Activated T-helper 1 cell treated with Interleukin-2 at 50 U/mL for 16 hours (primary cell): ENCODE measurements at places on chromosomes 4 and X.

GRCh38 chrX:64338296-64338695, 57.0 kb downstream of the MTMR8 start:
- no peak for DNase-seq

DNA sequence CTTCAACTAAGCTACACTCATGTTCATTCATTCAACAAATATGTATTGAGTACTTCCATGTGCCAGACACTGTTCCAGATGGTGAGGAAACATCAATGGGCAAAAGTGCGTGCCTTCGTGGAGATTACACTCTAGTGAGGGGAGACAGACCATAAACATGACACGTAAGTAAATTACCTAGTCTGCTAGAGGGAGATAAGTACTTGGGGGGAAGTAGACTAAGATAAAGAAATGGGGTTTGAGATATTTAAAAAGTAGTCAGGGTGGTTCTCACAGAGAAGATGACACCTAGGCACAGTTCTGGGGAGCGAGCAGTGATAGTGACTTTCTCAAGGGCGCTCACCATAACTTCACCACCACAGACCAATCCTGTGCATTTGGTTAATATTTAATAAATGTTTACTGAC, 11.7 kb downstream of the JCHAIN start:
- DNase-seq = no peak

- DNase-seq = no peak
These were observed 763.5 kb upstream of the FRG1 start for GRCh38 chr4:189177130-189177529.

- DNase-seq = no peak
These were observed 1607.0 kb downstream of the RPA4 start for GRCh38 chrX:98490670-98491069.

GRCh38 chrX:15376956-15377355, 7.3 kb downstream of the VEGFD start:
- no peak for DNase-seq

DNA sequence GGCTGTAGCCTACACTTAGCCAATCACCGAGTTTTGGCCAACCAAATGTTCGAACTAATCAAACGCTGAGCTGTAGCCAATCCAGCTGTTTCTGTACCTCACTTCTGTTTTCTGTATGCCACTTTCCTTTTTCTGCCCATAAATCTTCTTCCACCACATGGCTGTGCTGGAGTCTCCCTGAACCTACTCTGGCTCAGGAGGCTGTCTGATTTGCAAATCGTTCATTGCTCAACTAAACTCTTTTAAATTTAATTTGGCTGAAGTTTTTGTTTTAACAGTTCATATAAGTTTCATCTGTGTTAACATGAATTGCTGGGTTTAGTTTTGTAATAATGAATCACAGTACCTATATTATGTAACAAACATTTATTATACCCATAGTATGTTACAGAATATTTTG, 160.7 kb upstream of the PCDH7 start:
- DNase-seq = no peak

DNA sequence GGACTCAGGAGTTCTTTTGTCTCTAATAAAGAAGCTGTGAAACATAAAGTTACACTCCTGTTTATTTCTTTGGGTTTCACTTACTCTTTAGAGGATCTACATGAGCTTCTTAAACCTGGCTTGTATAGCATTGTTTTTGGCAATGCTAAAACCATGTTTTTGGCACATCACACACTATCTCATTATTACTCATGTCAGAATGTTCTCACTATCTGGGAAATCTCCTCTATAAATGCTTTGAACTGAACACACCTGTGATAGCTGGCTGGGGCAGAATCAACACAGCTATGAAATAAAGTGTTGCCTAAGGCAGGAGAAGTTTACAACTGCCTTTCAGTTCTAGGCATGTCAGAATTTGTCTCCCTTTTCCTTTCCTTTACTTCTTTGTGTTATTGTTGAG, 52.6 kb downstream of the SULT1B1 start:
- no peak for DNase-seq

GRCh38 chrX:125627676-125628075, 308.0 kb downstream of the TEX13C start:
- DNase-seq = no peak

- no peak for DNase-seq
These were observed 395.6 kb downstream of the MAPK10 start for GRCh38 chr4:85964298-85964697.

DNA sequence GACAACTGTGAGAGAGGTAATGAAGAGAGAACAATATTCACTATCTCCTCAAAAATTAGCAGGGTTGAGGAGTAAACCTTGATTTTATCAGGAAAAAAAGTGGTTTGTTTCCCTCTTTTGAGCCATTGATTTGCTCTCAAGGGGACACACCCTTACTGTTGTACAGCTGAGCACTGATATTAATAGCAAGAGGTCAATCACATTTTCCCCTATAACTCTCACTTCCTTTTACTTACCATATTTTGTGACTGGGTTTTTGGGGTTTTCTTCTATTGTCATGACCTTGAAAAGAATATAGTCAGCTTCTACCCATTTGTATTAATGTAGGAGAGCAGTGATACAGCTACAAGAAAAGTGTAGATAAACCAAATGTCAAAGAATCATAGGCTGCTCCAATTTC, 70.2 kb upstream of the LONRF3 start:
- no peak for DNase-seq

DNA sequence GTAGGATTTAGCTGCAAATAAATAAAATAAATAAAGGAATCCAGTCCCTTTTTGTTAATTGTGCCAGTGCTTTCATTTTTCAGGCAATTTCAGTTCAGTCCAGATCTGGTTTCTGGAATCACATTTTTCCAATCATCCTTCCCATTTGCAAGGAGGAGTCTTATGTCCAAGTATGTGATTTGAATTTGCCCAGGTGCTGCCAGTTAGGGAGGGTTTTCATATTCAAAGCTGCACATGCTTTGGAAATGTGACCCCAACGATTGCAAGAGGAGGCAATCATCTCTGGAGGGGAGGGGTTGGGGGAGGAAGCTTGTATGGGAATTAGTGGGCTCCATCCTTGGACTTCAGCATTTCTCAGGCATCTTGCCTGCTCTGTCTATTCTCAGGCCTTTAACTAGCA, 4.4 kb downstream of the PLAC1 start:
- no peak for DNase-seq
